ENCODE measurements at places on chromosomes 3 and 15.

DNA sequence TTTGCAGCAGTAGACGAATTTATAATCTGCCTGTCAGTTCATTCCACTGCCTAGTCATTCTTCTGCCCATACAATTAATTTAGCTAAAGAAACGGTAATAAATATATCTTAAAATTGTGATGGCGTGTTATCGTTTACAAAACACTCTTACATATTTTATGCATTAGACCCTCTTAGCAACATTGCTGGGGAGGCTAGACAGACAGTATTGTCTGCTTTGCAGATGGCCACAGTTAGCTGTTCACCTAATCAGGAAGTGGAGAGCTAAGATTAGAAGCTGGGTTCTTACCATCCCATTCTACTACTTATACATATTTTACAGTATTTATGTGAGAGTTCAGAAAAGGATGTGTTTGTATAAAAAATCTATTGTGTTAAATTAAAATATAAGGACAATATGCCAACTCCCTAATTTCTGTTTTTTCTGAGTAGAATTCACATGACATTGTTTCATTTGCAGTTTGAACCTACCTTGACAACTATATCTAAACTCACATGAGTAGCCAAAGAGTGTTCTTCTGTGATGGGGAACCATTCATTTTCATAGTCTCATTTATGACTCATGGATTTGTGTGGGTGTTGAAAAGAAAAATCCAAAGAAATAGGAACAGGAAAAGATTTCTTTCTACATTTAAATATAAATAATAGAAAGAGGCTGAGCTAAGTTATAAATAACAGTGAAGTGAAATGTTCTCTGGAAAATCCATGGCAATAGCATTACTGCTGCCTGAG, 41.7 kb upstream of the C3orf80 start:
- DNase-seq, result no peak

DNA sequence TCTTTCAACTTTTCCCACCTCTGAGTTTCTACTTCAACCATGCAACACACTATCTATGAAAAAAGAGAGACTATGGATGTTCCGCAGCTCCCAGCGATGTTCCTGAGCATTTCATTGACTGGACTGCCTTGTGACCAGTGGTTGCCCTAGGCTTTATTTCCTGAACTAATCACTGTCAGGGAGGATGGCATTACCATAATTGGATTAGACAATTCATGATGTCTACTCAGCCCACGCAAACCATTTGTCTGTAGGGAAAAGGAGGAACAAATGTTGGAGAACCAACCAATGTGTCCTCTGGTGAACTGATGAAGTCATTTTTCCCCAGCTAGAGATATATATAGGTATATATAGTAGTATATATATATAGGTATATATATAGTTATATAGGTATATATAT, 229.3 kb upstream of the MCTP2 start:
- DNase-seq, result no peak

GRCh38 chr15:35810007-35810406, 264.0 kb upstream of the DPH6 start:
- no peak for DNase-seq

GRCh38 chr15:32956006-32956405, 238.2 kb downstream of the GREM1 start:
- peak; percentile 49 for DNase-seq

- DNase-seq, result peak; percentile 13
These were observed 308.0 kb upstream of the THRB start for GRCh38 chr3:24802614-24803013.

- DNase-seq, result peak; percentile 23
These were observed 222.5 kb downstream of the SNRPN start for GRCh38 chr15:25176991-25177954.

GRCh38 chr3:45215466-45215865, 10.6 kb downstream of the TMEM158 start:
- DNase-seq, result no peak

DNA sequence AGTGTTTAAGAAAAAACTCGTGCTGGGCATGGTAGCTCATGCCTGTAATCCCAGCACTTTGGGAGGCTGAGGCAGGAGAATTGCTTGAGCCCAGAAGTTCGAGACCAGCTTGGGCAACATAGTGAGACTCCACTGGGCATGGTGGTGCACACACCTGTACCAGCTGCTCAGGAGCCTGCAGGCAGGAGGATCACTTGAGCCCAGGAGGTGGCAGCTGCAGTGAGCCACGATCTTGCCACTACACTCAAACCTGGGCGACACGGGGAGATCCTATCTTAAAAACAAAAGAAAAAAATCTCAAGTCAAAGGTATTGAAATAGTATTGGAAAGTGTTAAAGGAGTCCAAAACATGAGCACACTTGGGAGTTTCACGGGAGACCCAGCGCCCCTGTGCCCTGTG, 14.0 kb downstream of the KLF13 start:
- DNase-seq, result no peak

DNA sequence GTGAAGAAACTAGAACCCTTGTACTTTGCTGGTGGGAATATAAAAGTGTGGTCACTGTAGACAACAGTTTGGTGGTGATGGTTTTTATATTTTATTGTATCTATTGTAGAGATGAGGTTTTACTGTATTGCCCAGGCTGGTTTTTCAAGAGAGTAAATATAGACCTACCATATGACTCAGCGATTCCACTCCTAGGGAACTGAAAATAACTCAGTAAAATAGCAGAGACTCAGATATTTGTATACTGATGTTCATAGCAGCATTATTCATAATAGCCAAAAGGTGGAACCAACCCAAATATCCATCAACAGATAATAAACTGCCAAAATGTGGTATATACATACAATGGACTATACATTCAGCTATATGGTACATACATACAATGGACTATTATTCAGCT, 68.8 kb upstream of the IL12A start:
- DNase-seq, result no peak

DNA sequence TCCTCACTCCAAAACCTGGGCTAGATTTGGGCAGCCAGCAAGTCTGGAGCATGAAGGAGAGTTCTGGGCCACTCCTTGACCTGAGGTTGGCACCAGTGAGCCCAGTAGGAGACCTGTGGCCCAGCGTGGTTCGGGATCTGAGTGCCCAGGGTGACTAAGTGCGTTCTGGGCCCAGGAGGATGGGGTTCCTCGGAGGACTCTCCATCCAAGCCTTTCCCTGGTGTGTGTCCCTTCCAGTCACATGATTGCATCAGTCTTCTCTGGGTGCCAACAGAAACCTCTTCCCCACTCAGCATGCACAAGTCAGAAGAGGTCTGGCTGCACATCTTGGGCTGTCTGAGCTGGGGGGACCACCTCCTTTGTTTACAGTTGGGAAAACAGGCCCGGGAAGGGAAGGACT, 14.9 kb downstream of the TMEM43 start:
- DNase-seq, result no peak

- no peak for DNase-seq
These were observed 305.0 kb upstream of the SGO1 start for GRCh38 chr3:20490996-20491395.

DNA sequence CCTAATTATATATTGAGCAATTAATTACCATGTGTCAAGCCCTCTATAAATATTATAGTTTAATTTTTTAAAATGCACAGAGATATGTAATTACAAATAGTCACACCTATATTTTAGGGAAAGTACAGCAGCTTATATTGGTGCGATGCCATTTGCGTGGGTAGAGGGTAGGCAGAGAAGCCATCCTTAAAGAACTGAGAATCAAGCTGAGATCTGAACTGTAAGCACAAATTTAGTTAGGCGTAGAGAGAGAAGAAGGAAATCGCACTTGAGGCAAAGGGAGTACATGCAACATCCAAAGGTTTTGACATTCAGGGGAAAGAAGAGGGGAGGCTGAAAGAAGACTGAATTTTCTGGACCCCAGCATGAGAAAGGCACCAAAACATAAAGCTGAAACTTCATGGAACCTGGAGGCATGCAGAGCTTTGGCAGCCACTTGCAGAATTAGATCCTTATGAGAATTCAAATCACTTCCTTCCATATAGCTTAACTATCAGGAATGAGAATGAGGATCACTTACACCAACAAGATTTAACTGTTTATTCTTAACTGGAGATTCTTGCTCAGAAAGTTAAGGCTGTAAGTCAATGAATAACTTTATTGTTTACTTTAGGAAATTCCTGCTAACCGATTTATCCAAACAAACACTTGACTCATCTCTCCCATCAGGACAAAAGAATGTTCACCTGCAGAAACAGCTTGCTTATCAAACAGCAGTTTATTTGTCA, 114.3 kb downstream of the TGFBR2 start:
- no peak for DNase-seq

DNA sequence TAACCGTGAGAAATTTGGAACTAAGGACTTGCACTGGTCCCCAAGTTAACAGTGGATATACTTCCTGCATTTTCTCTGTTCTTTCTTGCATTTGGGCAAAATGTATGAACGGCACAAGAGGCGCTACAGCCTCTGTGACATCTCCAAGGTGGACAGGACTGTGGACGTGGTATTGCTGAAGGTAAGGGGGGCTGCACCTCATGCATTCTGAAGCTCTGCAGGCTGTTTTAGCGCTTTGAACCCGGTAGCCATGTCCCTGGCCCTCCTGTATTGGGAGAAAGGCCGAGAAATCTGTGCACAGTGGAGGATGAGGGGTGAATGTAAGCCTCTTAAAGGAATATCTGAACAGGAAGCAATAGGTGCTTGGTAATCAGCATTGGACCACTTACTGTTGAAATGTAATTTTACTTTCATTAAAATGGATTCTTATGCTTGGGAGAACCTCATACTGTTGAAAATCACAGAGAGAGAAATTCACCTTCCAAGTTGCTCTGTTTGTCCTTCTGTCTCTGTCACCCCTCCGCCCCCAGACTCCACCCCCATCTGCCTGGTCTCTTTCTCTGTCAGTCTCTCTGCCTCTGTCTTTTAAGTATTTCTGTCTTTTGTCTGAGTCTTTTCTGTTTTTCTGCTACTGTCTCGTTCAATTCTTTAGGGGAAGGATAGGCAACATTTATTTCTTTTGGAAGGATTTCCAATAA, 174.6 kb downstream of the KLHL25 start:
- DNase-seq, result no peak

DNA sequence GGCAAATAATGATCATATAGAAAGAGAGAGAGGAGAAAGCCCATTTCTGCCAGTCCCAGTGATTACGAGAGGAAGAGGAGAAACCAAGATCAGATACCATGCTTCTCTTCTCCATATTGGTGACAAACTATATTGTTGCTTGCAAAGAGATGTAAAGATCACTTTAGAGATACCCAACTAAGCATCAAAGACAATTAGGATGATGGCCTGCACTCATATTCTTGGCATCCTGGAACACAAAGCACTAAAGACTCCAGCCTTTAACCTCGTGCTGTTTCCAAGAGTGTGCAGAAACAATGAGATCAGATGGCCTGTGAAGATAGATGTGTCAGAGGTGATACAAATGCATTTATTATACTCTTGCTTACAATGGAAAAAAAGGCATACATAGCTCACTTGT, 170.7 kb upstream of the TP63 start:
- DNase-seq, result no peak

- no peak for DNase-seq
These were observed 22.1 kb upstream of the HEG1 start for GRCh38 chr3:125077864-125078263.

GRCh38 chr15:44661576-44661975, 1.9 kb downstream of the SPG11 start:
- no peak for DNase-seq

- no peak for DNase-seq
These were observed 381.6 kb upstream of the NAALADL2 start for GRCh38 chr3:174477491-174477890.

DNA sequence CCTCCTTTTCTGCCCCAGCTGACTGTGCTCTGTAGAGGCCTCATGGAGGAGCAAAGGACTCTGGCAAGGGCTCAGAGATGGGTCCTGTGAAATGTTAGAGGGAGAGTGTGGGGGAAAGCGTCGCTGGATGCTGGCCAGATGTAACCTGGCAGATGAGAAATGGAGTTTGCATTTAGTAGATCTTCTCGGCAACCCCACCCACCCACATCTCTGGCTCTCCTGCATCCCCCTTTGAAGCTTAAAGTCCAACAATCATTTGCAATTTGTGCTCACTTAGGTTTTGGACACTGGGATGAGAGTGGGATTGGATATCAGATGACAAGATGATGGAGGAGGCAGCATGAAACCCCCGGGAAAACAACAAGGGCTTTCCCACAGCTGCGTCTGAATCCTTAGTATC, 523.6 kb upstream of the MCTP2 start:
- DNase-seq, result no peak

- no peak for DNase-seq
These were observed 179.4 kb downstream of the ABHD5 start for GRCh38 chr3:43870120-43870519.

DNA sequence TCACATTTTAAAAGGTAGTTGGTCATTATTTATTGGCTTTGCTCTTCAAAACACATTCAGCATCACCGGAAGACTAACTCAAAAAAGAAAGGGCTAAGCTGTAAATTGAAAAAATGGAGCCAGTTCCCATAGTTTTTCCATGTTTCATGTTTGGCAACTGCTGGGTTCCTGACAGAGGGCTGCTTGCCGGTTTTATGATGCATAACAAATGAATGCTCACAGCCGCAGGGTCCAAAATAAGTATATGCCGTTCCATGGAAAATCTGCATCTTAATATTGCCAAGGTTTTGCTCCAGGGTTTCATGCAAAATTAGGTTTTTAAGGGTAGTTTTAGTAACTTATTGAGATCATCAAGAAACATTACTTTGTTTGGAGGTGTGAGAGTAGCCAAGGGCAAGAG, 15.8 kb downstream of the SLC12A1 start:
- DNase-seq, result no peak

- DNase-seq, result peak; percentile 82
These were observed 35.7 kb downstream of the MGA start for GRCh38 chr15:41695750-41696436.

- no peak for DNase-seq
These were observed 106.2 kb upstream of the UBE3A start for GRCh38 chr15:25545017-25545416.

- no peak for DNase-seq
These were observed 28.9 kb downstream of the FSTL1 start for GRCh38 chr3:120421926-120422325.

DNA sequence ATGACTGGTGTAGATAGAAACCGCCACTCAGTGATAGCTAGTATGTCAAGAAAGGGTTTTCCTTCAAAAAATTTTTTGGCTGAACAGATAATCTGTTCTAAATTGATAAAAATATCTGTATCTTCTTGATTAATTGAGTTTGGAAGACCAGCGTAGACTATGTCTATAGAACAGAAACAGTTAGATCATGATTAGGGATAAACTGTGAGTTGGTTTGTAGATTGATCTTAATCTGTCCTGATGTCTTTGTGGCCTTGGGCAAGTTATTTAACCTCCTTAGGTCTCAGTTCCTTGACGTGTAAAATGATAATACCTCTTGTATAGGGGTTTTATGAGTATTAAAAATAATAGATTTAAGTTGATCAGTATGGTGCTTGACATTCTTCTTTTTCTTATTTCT, 4.7 kb downstream of the NFKBIZ start:
- no peak for DNase-seq

Measured in GM13976 (cell line).